ENCODE measurements at places on chromosomes 5 and 9. TPM values are rescaled to one million over a fixed set of nuclear protein-coding genes. Genes with fewer than 3 reads are reported as not detected.

The GRM6 gene
- not detected for total RNA-seq

The PCDHGB5 gene
- 1.9 TPM for total RNA-seq

The ARHGEF37 gene
- 1.8 TPM for total RNA-seq

The RNF183 gene
- not detected for total RNA-seq

The TMEM252 gene
- total RNA-seq: not detected

The LCN9 gene
- total RNA-seq: 3.7 TPM

The MEIKIN gene
- total RNA-seq: not detected

The SLC6A3 gene
- total RNA-seq: 0.46 TPM

The LVRN gene
- total RNA-seq: not detected

Measured in H1 (cell line).